ENCODE measurements at places on chromosomes 4 and X.

DNA sequence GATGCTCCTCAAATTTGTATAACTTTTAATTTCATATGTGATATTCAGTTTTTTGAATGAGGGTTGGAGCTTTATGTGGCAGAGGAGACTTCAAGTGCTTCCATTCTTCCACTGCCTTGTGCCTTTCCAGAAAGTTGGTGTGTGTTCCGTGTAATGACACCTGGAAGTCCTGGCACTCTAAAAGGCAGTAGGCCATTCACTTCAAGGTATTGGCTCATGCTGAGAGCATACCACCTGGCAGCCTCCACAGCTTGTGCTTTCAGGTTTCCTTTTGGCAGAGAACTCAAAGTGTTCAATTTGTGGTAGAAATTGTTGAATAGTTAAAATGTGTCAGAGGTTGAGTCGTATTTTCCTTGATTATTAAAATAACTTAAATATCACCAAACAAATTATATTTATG is 49.6 kb downstream of the GRIA2 start:
- no peak for DNase-seq

GRCh38 chr4:36872679-36873078 is 371.9 kb upstream of the NWD2 start:
- DNase-seq, result no peak

GRCh38 chr4:109014593-109015412 is 251.9 kb upstream of the ETNPPL start:
- no peak for DNase-seq

DNA sequence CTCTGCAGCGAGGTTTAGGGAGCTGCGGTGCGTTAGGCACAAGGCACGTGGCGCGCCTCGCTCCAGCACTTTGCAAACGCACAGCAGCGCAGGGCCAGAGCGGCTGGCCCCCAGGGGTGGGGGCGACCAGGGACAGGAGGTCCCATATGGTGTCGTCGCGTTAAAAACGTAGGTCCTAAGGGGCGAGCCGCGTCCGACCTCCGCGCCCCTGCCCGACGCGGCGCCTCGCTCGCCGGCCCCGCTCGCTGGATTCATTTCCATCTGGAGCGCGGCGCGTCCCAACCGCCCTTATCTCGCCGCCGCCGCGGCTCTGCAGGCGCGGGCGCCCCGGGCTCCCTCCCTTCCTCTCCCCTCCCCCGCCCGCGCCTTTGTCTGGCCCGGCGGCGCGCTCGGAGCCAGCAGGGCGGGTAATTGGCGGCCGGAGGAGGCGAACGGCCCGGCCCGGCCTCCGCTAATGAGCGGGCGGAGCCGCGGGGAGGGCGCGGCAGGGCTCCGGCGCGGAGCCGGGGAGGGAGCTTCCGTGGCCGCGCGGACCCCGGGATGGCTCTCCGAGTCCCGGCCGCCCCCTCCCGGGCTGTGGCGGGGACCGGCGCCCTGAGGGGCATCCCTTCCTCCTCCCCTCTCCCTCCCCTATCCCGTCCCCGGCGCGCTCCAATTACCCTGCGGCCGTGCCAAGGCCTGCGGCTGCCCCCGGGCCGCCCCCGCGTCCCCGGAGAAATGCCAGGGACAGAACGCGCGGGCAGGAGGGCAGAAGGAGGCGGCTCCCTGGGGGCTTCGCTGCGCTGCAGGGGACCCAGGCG is 409.0 kb downstream of the BCOR start:
- DNase-seq, result peak; percentile 1

DNA sequence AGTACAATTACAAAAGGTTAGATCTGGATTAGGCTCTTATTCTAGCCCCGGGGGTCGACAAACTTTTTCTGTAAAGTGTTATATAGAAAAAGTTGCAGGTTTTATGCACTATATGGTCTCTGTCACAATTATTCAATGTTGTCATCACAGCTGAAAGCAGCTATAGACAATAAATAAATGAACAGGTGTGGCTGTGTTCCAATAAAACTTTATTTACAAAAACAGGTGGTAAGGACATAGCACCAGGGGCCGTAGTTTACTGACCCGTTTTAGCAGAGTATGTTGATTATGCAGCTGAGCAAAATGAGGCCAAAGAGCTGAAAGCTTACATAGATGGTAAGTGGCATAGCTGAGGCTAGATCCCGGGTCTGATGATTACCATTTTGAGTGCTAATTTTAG is 13.0 kb upstream of the CXorf38 start:
- DNase-seq, result no peak

Data from activated T-cell treated with anti-CD3 and anti-CD28 coated beads for 4 hours (primary cell).